ENCODE measurements at places on chromosomes 7 and 10. TPM values are rescaled to one million over a fixed set of nuclear protein-coding genes. Genes with fewer than 3 reads are reported as not detected.

Gene GIMAP2
- 3.1 TPM for total RNA-seq

Gene C10orf62
- total RNA-seq = 0.73 TPM

Gene TRPV6
- total RNA-seq = 0.27 TPM

Gene GGCT
- 16.0 TPM for total RNA-seq

DNA sequence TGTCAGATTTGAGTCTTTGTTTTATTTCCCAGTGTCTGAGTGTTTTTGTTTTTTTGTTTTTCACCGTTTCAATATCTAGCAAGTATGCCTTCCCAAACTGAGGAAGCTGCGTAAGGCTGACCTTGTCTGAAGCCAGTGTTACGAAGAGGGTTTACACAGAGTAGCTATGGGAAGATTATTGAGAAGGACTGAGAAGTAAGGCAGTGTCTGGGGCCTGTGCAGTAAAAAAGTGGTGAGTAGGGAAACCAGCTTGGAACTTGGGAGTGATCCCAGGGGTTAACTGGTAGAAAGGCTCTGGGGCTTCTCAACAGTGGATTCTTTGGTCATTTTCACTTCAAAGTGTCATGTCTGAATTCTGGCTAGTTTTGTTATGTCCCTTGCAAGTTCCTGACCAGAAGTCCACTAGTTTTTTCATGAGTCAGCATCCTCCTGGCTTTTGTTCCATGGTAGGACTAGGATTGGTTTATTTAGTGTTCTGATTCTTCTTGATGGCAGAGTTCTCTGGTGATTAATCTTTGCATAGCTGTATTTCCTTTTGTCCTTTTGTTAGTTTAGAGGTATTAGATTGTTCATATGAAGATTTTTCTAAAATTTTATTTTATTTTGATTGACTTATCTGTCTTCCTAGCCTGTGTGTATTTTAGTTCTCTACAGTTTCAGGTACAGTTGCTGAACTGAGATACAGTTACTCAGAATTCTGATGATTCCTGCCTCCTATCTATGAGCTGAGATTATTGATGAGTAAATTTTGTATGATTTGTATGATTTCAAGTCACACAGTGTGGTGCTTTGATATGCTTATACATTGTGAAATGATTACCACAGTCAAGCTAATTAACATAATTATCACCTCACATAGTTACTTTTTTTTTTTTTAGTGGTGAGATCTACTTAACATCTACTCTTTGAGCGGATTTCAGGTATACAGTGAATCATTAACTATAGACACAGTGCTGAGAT is 19.0 kb downstream of the GARS1 start:
- no peak for DNase-seq

GRCh38 chr7:75951506-75951905 is 36.6 kb downstream of the POR start:
- DNase-seq = no peak

GRCh38 chr7:79515358-79515757 is 61.9 kb upstream of the MAGI2 start:
- no peak for DNase-seq

- DNase-seq = no peak
These were observed 178.9 kb downstream of the BICC1 start for GRCh38 chr10:58691528-58691927.
